Stimulated activated CD4-positive, alpha-beta T cell treated with anti-CD3 and anti-CD28 coated beads, Interleukin-1b, Interleukin-23, amount 100 ng/mL, for 48 hours (primary cell): ENCODE measurements at places on chromosomes 6 and 20.
A peak's percentile ranks its signal among the peaks of the same experiment; 100 is the strongest.

GRCh38 chr20:59794555-59794954 lies 138.9 kb downstream of the SYCP2 start:
- no peak for DNase-seq

DNA sequence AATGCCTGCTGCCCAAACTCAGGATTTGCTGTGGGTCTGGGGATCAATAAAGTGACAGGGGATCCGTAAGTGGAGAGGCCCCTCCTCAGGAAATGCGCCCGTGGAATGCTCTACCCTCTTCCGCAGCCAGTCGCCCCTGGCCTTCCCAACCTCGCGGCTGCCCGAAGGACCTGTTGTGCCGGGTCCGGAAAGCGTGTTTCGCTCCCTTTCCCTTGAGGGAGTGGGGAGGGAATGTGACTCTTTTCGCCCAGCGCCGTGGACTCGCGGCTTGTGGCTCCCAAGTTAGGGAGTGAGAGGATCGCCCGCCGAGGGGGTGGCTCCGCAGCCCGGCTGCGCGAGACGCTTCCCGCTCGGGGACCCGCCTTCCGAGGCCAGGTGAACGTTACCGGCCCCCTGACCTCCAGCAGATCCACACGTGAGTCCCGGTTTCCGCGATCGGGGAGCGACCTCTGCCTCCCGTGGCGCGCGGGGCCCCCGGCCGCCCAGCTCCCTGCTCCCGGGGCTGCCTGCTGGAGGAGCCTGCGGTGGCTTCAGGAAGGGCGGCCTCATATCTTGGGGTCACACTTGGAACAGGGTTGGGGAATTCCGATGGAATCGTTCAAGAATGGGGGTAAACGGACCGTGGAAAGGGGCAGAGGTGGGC lies 666 bp downstream of the TPD52L1 start:
- peak; percentile 2 for DNase-seq

- no peak for DNase-seq
Measured at GRCh38 chr6:73073238-73073637, 152.1 kb downstream of the KHDC1L start.

- DNase-seq: peak; percentile 74
Measured at GRCh38 chr6:135163440-135163738, 17.7 kb upstream of the MYB start.

- peak; percentile 60 for DNase-seq
Measured at GRCh38 chr6:28537509-28538140, 11.9 kb downstream of the GPX5 start.

GRCh38 chr6:7787137-7787608 lies 61.3 kb downstream of the BMP6 start:
- no peak for DNase-seq

GRCh38 chr20:49937027-49937929 lies 1.1 kb downstream of the RNF114 start:
- no peak for DNase-seq

DNA sequence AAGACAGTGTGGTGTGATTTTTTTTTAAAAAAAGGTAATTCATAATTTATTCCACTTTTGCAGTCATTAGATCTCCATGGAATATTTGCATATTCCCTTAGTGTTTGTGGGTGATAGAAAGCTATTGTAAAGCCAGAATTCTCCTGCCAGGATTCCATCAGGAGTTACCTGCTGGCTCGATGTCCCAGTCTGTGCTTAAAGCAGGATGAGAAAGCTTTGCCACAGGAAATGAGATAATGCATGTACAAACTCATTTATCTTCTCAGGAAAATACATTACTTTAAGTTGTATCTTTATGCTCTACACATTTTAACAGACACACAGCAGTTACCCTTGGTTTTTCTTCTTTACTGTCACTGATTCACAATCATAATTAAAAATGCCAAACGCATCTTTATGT lies 553.0 kb downstream of the CD109 start:
- no peak for DNase-seq

GRCh38 chr20:59222253-59223181 lies 58.9 kb downstream of the ZNF831 start:
- DNase-seq: peak; percentile 80

- no peak for DNase-seq
Measured at GRCh38 chr6:13116155-13116554, 212.2 kb downstream of the TBC1D7 start.

- DNase-seq: no peak
Measured at GRCh38 chr6:125974214-125974866, 12.0 kb upstream of the TRMT11 start.

DNA sequence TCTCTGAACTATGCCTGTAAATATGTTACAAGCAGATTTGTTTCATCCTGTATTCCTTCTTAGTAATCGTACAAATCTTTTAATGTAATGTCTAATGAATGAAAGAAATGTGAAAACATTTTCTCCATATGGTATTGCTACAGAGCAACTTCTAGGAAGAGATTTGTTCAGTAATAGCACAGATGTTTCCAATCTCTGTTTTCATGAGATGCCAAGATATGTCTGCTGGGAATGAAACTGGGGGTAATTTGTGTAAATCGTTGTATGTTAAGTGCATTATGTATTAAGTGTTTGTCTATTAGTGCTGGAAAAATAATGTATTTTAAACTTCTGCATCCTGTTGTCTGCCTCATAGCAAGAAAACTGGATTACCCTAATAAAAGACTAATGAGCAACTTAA lies 722.2 kb upstream of the EYS start:
- DNase-seq: no peak

DNA sequence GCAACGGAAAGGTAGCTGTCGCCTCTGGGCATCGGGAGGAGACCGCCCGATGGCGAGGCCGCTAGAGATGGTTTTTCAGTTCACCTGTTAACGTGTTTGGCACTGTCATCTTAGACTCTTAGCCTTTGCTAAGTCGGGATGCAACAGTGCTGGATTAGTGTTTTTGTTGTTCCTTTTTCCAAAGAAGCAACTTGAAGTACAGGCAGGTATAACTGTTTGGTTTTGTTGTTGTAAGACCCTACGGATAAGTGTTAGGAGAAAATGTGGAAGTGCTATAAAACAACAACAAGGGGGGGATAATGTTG lies 723 bp downstream of the MANEA start:
- DNase-seq: no peak

GRCh38 chr6:133341607-133342158 lies 100.5 kb downstream of the EYA4 start:
- no peak for DNase-seq

GRCh38 chr20:31566658-31567379 lies 38.3 kb upstream of the ID1 start:
- DNase-seq: peak; percentile 46

GRCh38 chr6:157521362-157522335 lies 140.7 kb downstream of the ZDHHC14 start:
- DNase-seq: no peak

DNA sequence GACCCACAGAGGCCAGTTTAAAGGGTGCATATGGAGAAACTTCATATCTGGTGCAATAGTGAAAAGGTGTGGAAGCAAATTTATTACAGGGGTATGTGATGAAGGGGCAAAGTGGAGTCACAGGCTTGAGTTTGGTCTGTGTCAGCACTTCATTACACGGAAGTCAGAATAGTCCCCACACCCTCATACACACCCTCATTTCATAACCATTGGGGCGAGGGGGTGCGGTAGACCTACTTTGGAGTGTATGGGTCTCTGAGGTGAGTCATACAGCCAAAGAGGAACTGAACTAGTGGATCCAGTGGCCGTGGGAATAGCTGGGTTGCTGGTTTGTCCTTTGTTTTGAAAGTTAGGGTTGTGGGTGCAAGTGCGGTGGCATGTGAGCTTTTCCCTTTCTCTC lies 3.3 kb downstream of the TM9SF4 start:
- peak; percentile 20 for DNase-seq

- no peak for DNase-seq
Measured at GRCh38 chr6:37106051-37106363, 63.9 kb upstream of the PIM1 start.

GRCh38 chr6:146389740-146390139 lies 153.9 kb upstream of the RAB32 start:
- DNase-seq: no peak

- no peak for DNase-seq
Measured at GRCh38 chr6:148328876-148329555, 13.6 kb upstream of the SASH1 start.

DNA sequence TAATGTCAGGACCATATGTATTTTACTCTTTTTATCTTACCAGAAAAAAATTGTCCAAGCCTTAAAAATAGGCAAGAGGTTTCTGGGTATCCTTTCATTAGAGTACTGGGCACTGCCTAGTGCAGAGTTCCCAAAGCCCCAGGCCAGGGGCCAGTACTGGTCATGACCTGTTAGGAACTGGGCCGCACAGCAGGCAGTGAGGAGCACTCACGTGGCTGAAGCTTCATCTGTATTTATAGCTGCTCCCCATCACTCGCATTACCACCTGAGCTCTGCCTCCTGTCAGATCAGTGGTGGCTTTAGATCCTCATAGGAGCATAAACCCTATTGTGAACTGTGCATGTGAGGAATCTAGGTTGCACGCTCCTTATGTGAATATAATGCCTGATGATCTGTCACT lies 632.9 kb downstream of the UTRN start:
- DNase-seq: no peak

- peak; percentile 73 for DNase-seq
Measured at GRCh38 chr6:6515691-6516607, 72.6 kb upstream of the LY86 start.

DNA sequence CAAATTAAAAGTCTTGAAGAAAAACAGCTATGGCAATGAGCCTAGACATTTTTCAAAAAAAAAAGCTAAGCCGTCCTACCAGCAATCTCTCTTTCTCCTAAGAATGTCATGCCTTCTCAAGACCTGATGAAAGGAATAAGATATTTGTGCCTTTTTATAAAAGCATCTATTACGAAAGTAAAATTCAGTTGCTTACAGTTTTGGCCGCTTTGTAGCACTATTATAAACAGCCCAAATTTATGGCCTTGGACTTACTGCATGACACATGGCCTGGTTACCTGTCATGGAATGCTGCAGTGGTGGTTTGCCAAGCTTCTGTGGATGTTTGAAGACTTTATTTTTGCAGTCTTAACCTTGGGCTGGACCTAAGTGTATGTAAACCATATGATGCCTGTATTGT lies 22.2 kb upstream of the VAPB start:
- DNase-seq: no peak

- DNase-seq: peak; percentile 54
Measured at GRCh38 chr6:26536571-26537159, 1.5 kb upstream of the HMGN4 start.

- no peak for DNase-seq
Measured at GRCh38 chr6:126267626-126268025, 72.3 kb upstream of the CENPW start.

GRCh38 chr6:88445188-88445965 lies 279.2 kb upstream of the CNR1 start:
- no peak for DNase-seq

DNA sequence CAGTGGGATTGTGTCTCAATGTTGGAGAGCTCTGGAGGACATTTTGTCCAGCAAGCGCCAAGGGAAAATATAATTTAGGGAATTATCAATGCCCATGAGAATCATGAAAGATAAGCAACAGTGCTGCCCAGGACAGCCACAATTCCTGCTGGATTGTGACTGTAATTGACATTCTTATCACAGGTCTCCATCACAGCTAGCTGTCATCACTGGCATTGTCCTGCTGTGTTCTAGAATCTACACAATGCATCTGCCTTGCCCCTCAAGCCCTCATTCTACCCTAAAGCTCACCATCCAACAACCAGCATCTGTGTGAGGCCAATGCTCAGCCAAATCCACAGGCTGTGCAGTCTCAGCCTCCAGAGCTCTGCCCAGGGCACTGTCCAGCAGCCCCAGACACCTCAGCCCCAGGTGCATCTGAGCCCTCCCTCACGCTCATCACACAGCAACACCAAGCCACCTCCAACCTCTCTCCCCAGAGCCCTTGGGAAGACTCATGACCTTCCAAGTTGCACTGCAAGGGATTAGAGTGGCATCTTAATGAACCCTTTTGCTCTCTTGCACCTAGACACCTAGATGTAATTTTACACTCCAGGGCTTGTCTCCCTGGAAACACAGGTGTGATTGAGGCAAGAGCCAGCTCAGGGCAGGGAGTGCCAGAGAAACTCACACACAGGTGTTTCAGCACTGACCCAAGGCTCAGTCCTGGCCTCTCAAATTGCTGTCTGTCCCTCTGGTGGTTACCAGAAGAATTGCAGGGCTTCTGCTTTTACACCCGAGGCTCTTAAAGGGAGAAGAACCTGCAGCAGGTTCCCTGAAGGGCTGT lies 85.2 kb upstream of the PHACTR3 start:
- DNase-seq: peak; percentile 11

DNA sequence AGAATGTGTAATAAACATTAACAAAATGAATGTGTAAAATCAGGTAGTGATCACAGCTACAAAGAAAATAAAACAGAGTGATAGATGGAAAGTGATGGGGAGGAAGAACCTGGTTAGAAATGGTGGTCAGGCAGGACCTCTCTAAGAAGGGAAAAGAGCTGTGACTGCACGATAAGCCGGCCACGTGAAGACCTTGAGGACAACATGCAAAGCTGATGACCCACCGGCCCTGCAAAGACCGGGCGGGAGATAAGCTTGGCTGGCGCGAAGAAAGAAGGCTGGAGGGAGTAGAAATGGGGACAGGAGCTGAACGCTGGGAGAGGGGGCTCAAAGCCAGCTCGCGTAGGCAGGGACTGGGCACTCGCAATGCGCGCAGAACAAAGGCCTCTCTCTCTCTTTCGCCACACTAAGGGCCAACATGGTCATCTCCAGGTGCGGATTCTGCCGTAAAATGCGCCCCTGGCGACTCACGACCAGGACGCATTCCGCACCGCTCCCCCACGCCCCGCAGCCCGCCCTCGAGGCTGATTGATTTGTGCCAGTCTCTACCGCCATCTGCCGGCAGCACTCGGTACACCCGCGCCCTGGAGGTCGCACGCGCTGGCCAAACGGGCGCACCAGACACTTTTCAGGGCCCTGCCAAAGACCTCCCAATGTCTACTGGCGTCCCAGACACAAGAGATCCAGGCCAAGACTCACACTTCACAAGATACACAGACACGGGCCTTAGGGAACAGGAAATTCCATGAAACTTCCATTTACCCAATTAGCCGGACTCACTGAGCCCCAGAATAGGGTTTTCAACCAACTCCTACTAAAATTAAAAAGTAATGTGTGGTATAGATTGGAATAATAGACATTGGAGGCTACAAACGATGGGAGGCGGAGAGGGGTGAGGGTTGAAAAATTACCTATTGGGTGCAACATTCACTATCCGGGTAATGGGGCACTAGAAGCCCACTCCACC lies 9.4 kb downstream of the DEFB132 start:
- DNase-seq: peak; percentile 90
